Glutamatergic neuron (in vitro differentiated cells): ENCODE measurements at places on chromosomes 11 and 22. TPM values are rescaled to one million over a fixed set of nuclear protein-coding genes. Genes with fewer than 3 reads are reported as not detected.

Gene SMDT1
- 62.0 TPM for total RNA-seq

Gene MMP12
- not detected for total RNA-seq

Gene OR2AG2
- 0.78 TPM for total RNA-seq

Gene HIRA
- total RNA-seq = 51.0 TPM

Gene C11orf42
- not detected for total RNA-seq

Gene NXPE2
- total RNA-seq = not detected

Gene TEX12
- total RNA-seq = not detected

Gene APOA5
- not detected for total RNA-seq

Gene SCGB1D2
- total RNA-seq = not detected

Gene MRPL11
- 27.5 TPM for total RNA-seq

Gene UPB1
- 0.37 TPM for total RNA-seq

Gene TBX10
- not detected for total RNA-seq

Gene C1QTNF4
- total RNA-seq = 7.0 TPM

Gene OSBP2
- total RNA-seq = 18.3 TPM

Gene LIN7C
- total RNA-seq = 44.7 TPM

Gene FREY1
- 0.78 TPM for total RNA-seq

Gene OR5AK2
- not detected for total RNA-seq

Gene APOA4
- not detected for total RNA-seq

Gene DEPDC5
- total RNA-seq = 32.0 TPM

Gene FJX1
- total RNA-seq = 74.3 TPM

Gene RASGRP2
- total RNA-seq = 2.9 TPM

Gene APOL4
- total RNA-seq = not detected

Gene TXN2
- 66.1 TPM for total RNA-seq

Gene IZUMO1R
- total RNA-seq = not detected

Gene TSPAN32
- total RNA-seq = not detected

Gene GRIK4
- total RNA-seq = 3.6 TPM

Gene GGT1
- total RNA-seq = 3.1 TPM
